Non-pigmented ciliary epithelial cell (primary cell): ENCODE measurements at places on chromosomes 7 and 10.

DNA sequence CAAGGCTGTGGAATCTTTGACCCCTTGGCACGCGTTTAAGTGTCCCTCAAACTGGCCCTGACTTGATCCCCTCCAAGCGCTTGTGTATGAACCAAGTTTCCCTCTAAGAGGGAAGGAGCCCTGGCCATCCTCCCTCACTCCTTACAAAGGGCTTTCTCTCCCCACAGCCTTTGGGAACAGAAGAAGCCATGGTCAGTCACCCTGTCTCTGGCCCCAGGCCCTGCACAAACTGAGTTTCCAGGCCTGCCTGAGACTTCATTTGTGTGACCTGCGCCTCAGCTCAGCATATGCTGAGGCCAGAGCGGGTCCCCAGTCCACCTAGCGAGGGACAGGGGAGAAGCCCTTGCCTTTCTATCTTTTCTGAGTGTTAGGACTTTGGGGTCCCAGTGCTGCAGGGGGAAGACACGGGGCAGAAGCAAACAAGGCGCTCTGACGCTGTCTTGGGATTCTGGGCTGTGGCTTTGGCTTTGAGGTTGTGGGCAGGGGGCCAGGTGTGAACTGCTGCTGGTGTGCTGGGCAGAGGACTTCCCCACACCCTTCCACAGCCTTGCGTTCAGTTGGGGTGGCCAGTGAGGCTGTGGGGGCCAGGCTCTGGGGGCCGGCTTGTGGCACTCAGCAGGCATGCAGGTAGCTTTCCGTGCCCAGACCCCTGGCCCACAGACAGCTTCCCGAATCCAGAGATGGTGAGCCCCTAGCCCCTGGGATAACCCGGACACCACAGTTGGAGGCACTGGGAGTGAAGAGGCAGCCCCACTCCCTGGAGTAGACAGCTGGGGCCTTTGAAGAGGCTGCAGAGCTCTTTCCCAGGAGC is 1.5 kb downstream of the RET start:
- DNase-seq = no peak

- DNase-seq = no peak
Measured at GRCh38 chr10:1217237-1217587, 161.0 kb downstream of the WDR37 start.

GRCh38 chr10:32985775-32986350 is 27.8 kb upstream of the ITGB1 start:
- DNase-seq = no peak

GRCh38 chr7:149321978-149322541 is 60.1 kb downstream of the ZNF783 start:
- DNase-seq = no peak

DNA sequence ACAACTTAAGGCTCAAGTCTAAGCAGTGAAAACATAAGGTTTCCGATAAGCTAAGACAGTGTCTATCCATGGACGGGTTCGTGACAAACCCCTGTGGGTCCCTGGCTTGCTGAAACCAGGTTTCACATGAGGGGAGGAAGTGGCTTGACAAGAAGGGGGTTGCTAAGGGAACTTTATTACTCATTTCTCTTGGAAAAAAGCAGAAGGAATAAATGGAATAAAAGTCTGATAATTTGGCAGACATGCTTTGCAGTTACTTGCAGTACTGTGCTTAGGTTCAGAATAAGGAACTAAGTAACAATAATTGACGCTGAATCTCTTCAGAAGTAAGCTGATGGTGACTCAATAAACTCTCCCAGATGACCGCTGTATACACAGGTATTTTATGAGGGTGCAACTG is 34.7 kb downstream of the RBM17 start:
- DNase-seq = no peak

GRCh38 chr10:58675321-58675720 is 162.6 kb downstream of the BICC1 start:
- no peak for DNase-seq

GRCh38 chr10:58784361-58784760 is 271.7 kb downstream of the BICC1 start:
- no peak for DNase-seq

DNA sequence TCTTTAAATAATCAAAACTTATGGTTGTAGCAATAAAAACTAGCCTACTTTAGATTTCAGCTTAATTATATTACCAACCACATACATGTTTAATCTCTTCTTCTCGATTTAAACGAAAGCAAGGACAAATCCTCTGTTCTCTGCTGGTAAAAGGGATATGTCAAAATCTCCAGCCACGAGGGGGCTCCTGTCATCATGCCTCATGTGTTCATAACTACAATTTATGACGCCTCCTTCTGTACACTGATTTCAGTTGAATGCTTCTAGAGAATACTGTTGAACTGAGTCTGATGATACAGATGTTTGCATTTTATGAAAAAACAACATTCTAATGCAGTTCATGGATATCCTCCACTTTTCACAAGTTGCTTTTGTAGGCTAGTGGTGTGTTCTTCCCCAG is 220.0 kb upstream of the DPP6 start:
- DNase-seq = no peak

- DNase-seq = no peak
Measured at GRCh38 chr7:129748356-129749109, 137.0 kb downstream of the NRF1 start.

DNA sequence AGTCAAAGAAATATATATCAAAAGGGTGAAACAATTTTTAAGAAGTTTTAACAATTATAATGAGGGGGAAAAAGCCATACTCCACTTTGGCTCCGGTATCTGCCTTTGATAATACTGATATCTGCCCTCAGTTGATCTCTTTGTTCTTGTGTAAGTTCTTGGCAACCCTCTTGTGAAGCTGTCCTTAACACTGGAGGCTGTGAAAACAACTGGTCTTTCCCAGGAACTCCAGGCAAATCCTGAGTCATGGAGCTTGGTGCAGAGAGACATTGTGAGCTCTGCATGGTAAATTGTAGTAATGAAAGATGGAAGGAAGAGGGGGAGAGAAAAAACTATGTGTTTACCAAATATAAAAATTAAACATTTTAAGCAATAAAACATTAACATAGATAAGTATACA is 11.9 kb upstream of the ERVW-1 start:
- DNase-seq = no peak

- no peak for DNase-seq
Measured at GRCh38 chr7:43914795-43915194, 8.4 kb upstream of the URGCP start.

DNA sequence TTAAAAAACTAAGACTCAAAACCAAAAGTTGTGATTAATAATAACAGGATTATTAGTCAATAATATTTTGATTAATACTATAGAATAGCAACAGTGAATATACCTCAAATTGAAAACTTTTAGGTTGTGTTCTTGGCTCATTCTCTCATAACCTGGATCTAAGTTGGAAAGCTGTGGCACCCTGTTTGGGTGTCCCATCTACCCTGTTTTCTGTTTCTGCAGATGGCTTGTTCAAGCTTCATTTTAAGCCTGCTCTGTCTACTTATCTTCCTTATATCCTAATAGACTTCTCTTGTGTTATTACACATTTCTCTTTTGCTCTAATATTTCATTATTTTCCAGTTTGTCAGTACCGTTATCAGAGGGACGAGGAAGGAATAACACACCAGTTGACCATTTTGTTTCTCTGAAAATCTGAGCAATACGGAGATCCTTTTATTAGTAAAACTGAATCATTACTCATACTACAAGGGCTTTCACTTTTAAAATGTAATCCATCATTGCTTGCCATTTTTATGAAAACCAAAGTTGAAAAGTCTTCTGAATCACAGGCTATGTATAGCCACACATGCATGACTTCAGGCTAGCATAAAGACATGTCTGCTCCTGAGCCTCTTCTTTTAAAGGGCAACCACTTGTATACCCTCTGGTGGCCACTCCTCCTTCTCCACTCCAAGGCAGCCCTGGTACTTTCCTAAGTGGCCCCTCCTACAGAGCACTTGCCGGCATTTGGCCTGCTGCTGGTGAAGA is 22.3 kb downstream of the COX15 start:
- no peak for DNase-seq

GRCh38 chr10:130497056-130498010 is 361.1 kb downstream of the GLRX3 start:
- no peak for DNase-seq

- DNase-seq = no peak
Measured at GRCh38 chr7:132793474-132793873, 217.2 kb upstream of the PLXNA4 start.

GRCh38 chr7:42236266-42236975 is 588 bp downstream of the GLI3 start:
- DNase-seq = no peak

DNA sequence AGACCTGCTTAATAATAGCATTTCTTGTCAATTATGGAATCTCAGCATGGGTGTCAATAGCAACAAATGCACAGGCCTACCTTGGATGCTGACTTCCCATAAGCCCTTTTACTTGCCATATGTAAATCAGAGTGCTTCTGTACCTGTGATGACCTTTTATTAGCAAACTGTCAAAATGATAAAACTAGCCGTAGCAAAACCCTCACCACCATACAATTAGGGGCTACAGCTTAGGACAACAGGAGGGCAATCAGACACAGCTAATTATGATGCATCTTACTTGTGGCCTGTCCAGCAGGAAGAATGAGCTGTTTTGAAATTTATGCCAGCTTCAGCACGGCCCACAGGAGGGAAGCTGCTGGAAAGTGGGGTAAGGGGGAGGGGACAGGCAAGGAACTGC is 201.6 kb downstream of the TAX1BP1 start:
- DNase-seq = no peak

- no peak for DNase-seq
Measured at GRCh38 chr7:111401516-111401915, 160.8 kb downstream of the IMMP2L start.

GRCh38 chr7:136053689-136054485 is 76.7 kb upstream of the MTPN start:
- DNase-seq = no peak

GRCh38 chr7:107937531-107937930 is 46.5 kb downstream of the DLD start:
- no peak for DNase-seq

DNA sequence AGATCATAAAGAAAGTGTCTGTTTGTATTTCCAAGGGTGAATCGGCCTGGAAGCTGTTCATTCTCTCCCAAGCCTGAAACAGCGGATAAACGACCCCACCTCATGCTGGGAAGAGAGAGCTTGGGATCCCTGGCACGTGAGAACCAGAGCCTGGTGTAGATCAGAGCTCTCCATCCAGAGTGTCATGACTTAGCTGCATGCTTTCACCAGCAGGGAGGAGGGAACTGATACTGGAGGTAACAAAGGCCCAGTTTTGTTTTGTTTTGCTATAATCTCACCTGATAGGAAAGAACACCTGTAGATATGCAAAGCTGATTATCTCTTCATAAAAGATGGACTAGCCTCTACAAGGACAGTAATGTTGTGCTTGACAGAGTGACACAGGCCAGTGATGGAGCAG is 236.6 kb downstream of the POM121L12 start:
- DNase-seq = no peak

- no peak for DNase-seq
Measured at GRCh38 chr10:118407777-118408176, 65.7 kb upstream of the FAM204A start.

DNA sequence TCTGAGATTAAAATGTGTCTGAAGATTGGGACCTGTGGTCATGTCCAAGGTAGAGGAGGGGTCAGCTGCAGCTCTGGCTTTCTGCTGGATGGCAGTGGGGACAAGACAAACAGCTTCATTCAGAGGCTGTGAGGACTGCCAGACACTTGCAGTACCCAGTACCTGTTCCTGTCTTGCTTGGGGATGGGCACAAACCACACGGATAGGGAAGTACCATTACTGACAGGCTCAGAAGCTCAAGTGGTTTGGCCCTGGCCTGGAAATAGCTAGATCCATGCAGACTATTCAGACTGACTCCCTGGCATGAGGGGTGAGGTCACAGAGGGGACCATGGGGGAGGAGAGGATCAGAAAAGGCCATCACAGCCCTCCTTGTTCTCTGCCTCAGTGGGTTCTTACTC is 56.0 kb upstream of the COMTD1 start:
- no peak for DNase-seq

- DNase-seq = no peak
Measured at GRCh38 chr10:48800007-48800675, 115.5 kb downstream of the WDFY4 start.

DNA sequence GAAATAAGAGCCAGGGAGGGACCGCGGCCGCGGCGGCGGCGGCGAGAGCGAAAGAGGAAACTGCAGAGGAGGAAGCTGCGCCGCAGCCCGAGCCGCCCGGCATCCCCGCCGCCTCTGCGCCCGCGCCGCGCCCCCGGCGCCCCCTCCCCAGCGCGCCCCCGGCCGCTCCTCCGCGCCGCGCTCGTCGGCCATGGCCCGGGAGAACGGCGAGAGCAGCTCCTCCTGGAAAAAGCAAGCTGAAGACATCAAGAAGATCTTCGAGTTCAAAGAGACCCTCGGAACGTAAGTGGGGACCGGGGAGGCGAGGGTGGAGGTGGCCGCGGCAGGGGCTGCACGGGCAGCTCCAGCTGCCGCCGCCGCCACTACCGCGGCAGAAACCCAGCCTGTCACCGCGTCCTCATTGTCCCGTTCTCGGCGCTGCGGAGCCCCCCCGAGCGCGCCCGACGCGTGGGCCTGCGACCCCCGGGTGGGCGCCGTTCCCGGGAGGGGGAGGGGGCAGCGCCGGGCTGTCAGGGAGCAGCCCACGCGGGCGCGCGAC is 351 bp downstream of the CAMK1D start:
- no peak for DNase-seq

DNA sequence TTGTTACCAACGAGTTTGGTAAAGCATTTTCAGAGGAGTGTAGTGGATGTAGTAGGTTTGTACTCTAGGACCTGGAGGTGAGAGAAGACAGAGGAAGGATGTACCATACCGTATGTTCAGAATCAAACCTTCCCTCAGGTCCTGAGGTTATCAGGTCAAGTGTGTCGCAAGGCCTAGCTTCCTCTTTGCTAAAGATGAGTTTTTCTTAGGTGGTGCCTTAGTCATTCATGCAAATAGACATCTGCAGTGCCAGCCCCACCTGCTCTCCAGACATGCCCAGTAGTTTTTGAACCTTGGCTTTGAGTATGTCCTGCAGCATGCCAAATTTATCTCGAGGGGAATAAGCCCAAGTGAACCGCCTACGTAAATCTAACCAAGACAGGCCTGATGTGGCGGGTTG is 71.3 kb downstream of the HDAC9 start:
- DNase-seq = no peak
